ENCODE measurements at places on chromosomes 6 and 20.

- DNase-seq: no peak
These were observed 113.3 kb downstream of the JPH2 start for GRCh38 chr20:44073675-44074071.

GRCh38 chr6:149368065-149368464, 32.0 kb upstream of the SUMO4 start:
- no peak for DNase-seq

DNA sequence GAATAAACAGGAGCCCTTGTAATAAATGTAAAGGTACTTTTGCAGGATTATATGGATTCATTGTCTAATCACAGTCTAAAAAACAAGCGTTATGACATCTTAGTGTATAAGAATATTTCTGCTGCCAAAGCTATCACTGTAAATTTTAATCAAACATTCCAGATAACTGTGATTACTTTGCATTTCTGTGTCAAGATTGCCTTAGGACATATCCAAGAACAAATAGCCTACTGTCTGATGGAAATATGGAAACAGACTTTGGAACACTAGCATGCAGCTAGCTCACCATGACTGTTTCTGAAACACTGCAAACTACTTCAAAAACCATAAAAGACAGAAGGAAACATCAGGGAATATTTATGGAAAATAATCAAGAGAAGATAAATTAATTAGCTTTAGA, 248.7 kb upstream of the ASCC3 start:
- no peak for DNase-seq

- DNase-seq: no peak
These were observed 44.0 kb downstream of the SCAND1 start for GRCh38 chr20:35910254-35910653.

GRCh38 chr6:25279748-25280343, 672 bp downstream of the CARMIL1 start:
- DNase-seq: no peak

- no peak for DNase-seq
These were observed 227.5 kb downstream of the THBS2 start for GRCh38 chr6:169026175-169026574.

DNA sequence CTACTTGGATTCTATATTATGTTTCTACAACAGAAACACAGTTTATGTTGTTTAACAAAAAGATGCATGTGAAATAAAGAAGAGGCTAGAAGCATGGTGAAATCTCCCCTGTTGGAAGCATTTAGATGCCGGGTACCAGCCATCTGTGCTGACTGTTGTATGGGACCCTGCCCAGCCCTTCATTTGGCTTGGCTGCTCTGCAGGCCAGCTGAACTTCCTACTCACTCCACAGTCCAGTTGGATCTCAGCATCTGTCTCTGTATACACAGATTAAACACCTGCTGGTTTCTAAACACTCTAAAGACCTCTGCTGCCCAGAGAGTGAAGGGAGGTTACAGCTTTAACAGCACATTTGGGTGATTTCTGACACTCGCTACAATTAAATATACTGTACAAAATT, 228.3 kb downstream of the SLC35F1 start:
- DNase-seq: no peak

DNA sequence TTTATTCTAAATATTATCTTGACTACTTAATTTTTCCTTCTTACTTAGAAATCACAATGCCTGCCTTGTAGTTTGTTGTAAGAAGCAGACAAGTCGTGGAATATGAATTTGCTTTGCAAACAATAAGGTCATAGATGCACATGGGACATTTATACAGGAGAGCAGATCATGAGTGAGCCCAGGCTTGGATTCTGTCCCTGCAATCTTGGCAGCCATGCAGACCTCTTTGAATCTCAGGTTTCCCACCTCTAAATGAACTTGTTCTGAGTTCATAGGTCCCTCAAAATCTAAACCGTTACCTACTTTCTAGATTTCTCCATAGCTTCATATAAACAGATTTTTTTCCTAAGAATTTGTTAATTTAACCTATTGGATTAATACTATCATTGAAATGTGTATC, 19.5 kb downstream of the KIAA0408 start:
- no peak for DNase-seq
